ENCODE measurements at places on chromosomes 4 and X.
A peak's percentile ranks its signal among the peaks of the same experiment; 100 is the strongest.

DNA sequence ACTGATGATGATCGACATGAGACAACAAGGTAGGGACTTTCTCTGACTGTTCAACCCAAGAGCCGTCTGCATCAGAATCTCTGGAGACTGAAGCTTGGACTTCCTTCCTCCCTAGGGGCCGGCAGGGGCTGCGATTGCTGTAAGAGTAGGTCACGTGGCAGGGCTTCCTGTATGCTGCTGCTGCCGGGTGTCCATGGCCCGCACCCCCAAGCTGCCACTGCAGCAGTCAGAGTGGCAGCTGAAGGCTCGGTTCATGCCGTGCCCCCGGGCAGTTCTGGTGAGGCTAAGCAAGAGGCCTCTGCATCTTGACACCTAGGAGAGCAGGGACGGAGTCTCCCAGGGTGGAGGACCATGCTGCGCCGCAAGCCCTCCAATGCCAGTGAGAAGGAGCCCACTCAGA is at the start of gene SASH3:
SASH3 (plus strand) TSS at position 203 of the 400 bp plus-strand sequence; CDS start at position 352, 149 bp downstream.
- DNase-seq, result peak; percentile 47

DNA sequence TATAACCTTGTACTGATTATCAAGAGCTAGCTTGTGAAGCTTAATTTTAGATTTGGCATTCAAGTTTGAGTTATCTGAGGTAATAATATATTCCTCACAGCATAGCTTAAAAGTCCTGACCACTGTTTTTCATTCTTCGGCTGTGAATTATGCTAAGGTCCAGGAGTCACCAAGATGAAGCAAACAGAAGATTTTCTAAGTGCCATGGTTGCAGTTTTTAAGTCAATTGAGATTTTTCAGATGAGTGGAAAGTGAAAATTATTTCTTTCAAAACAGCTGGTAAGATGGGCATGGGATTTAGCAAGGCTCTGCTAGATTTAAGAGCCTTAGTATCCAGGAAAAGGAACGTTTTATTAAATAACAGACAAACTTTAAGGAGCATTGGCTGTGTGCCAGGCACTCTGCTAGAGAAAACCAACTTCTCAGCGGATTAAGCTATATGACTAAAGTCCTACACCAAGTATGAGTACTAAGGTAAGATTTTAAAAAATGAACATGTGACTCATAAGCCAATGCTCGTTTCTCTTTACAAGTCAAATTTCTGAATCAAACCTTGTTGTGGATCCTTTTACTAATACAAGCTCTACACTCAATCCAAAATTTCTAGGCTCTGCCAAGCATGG is 149.9 kb upstream of the IL15 start:
- DNase-seq, result no peak

- DNase-seq, result no peak
Measured at GRCh38 chrX:13535376-13536165, 33.8 kb upstream of the EGFL6 start.

GRCh38 chrX:119512146-119512800 is 44.0 kb downstream of the SLC25A5 start:
- DNase-seq, result no peak

GRCh38 chr4:152000518-152000917 is 239.7 kb upstream of the GATB start:
- no peak for DNase-seq

DNA sequence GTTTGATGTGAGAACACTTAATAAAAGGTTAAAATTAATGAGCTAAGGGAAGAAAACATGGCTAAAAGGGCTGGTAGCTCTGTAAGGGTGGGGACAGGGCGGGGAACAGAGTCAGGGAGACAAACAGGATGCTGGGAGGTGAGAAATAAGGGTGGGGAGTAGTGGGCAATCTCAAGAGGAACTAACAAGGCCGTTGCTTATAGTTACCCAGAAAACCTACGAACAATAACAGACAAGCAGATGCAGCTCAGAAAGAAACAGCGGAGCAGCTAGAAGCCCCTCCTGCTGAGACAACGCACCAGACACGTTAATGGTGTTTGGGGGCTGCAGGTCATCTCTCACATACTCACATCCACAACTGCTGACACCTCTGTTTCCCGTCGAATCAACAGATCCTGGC is 9.7 kb upstream of the KLF3 start:
- DNase-seq, result no peak

All from activated B cell treated with CpG ODN at 0.5 μM for 24 hours (primary cell).